NCI-H460 (cell line): ENCODE measurements at places on chromosomes 11 and 22. TPM values are rescaled to one million over a fixed set of nuclear protein-coding genes. Genes with fewer than 3 reads are reported as not detected.

RIMBP3C gene
- 0.42 and 0.81 TPM in 2 replicates for total RNA-seq

SERHL2 gene
- total RNA-seq = 1.4 and 2.1 TPM in 2 replicates

DNA sequence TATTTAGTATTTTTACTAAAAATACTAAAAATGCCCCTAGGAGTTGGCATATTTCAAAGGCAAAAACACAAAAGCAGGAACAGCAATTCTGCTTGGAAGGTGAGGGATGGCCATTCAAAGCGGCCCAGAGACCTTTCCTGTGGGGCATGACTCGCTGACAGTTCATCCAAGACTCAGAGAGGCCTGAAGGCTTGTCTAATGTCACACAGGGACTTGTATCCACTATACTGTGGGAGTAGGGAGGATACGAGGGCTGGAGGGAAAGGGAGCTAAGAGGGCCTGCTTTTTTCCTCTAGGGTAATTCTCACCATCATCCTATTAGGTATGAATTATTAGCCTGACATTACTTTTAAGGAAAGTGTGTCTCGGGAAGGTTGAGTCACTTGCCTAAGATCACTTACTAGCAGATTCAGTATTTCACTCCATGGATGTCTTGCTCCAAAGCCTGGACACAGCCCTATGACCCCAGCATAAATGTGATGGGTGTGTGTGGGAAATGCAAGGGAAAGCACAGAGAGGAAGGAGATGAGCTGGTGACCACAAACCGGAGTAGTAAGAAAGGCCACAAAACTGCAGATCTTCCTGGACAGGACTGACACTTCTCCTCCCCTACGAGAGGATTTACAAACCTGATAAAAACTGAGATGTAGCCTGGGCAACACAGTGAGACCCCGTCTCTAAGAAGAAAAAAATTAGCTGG, 16.7 kb upstream of the UCP3 start:
- no peak for DNase-seq

DNA sequence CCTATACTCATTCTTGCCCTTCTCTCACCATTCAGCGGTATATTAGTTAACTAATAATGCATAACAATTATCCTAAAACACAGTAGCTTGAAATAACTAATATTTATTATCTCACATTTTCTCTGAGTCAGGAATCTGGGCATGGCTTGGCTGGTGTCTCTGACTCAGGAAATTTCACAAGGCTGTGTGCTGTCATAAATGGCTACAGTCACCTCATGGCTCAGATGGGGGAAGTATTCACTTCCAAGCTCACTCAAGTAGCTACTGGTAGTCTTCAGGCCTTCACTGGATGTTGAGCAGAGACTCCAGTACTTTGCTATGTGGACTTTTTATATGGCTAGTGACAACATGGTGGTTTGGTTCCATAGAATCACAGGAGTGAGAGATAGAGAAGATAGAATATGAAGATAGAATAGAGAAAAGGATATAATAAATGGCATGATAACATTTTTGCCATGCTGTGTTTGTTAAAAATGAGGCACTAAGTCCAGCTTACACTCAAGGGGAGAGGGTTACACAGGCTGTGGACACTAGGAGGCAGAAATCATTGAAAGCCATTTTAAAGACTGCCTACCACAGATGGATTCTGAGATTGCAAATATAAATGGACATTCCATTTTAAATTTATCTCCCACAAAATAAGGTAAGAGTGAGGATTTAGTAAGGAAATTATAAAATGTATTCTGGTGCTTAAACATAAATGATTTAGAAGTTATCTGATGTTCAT, 997.8 kb upstream of the CHORDC1 start:
- no peak for DNase-seq

DNA sequence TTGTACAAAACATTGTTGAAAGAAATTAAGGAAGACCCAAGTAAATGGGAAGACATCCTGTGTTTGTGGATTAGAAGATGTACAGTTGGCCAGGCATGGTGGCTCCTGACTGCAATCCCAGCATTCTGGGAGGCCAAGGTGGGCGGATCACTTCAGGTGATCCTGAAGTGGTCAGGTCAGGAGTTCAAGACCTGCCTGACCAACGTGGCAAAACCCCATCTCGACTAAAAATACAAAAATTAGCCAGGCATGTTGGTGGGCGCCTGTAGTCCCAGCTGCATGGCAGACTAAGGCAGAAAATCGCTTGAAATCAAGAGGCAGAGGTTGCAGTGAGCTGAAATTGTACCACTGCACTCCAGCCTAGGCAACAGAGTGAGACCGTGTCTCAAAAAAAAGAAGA, 62.0 kb upstream of the SEPTIN5 start:
- DNase-seq = no peak

DNA sequence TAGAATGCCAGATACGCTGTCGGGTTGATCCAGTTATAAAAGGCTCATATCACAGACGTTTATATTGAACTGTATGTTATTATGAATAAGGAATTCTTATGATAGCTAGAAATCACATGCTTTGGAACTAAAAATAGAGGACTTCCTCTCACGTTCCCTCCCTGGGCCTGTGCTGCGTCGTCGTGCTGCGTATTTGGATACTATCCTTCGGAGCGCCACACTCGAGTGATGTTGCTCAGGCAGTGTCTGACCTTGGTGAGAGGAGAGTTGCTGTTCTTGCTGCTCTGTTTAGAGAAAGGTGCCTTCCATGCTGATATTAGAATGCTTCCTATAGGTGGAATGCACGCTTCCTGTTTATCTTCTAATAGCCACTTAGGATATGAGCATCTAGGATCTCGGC, 20.2 kb upstream of the ST14 start:
- DNase-seq = no peak

GRCh38 chr11:8032576-8033304, 45.6 kb downstream of the EIF3F start:
- no peak for DNase-seq

- no peak for DNase-seq
These were observed 1476.1 kb downstream of the BRD1 start for GRCh38 chr22:48351376-48352085.
